ENCODE measurements at places on chromosomes 1 and 21. TPM values are rescaled to one million over a fixed set of nuclear protein-coding genes. Genes with fewer than 3 reads are reported as not detected.

The DYRK3 gene
- total RNA-seq: 1.5 TPM

The PTPN14 gene
- total RNA-seq: 0.28 TPM

The KRTAP12-4 gene
- total RNA-seq: not detected

The CRABP2 gene
- total RNA-seq: 3.6 TPM

The SYCP1 gene
- not detected for total RNA-seq

The MAP10 gene
- 1.4 TPM for total RNA-seq

The RGS8 gene
- total RNA-seq: not detected

The DPT gene
- total RNA-seq: not detected

The USP24 gene
- 80.4 TPM for total RNA-seq

The CFAP107 gene
- not detected for total RNA-seq

The SPATA1 gene
- 2.3 TPM for total RNA-seq

The ST6GALNAC5 gene
- not detected for total RNA-seq

The ACTL8 gene
- total RNA-seq: not detected

The DMBX1 gene
- total RNA-seq: not detected

The CHIA gene
- total RNA-seq: not detected

The MAN1C1 gene
- 64.4 TPM for total RNA-seq

The OR2G6 gene
- not detected for total RNA-seq

The CA14 gene
- total RNA-seq: not detected

The SPRR4 gene
- total RNA-seq: not detected

The FNDC5 gene
- total RNA-seq: not detected
